Activated CD4-positive, alpha-beta T cell treated with anti-CD3 and anti-CD28 coated beads for 4 hours (primary cell): ENCODE measurements at places on chromosomes 7 and 10.

- DNase-seq, result no peak
These were observed 116.9 kb upstream of the ABI1 start for GRCh38 chr10:26977635-26978034.

DNA sequence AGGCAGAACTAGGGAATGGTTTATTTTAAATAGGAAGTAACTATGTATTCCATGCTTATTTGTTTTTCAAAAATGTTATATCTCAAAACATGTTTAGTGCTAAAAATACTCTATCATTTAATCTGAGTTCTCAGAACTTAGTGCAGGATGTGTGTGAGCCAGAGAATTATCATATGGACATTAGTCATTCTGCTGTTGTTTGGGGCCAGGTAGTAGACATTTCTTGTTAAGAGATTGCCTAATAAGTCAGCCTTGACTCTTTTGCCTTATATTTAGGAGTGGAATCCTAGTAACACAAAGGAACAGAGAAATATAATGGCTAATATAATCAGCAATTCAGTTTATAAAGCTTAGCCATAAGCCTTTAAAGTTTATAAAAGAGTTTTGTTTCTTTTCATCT lies 149.8 kb downstream of the CCSER2 start:
- DNase-seq, result no peak

DNA sequence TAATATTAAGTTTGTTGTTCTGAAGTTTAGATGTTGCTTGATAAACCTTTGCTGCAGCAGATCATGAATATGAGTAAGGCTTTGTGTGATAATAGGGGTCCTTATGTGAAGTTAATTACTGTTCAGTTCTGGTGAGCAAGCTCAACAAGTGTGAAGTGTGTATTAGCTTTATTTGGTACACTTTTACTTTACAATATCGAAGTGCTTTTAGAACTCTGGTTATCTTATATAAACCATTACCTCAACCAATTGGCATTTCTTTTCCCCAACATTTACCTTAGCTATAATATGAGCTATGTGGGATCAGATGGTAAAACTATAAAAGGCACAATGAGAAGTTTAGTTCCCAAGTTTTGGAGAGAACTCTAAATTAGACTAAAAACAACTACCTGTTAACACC lies 127.6 kb downstream of the LCOR start:
- no peak for DNase-seq

DNA sequence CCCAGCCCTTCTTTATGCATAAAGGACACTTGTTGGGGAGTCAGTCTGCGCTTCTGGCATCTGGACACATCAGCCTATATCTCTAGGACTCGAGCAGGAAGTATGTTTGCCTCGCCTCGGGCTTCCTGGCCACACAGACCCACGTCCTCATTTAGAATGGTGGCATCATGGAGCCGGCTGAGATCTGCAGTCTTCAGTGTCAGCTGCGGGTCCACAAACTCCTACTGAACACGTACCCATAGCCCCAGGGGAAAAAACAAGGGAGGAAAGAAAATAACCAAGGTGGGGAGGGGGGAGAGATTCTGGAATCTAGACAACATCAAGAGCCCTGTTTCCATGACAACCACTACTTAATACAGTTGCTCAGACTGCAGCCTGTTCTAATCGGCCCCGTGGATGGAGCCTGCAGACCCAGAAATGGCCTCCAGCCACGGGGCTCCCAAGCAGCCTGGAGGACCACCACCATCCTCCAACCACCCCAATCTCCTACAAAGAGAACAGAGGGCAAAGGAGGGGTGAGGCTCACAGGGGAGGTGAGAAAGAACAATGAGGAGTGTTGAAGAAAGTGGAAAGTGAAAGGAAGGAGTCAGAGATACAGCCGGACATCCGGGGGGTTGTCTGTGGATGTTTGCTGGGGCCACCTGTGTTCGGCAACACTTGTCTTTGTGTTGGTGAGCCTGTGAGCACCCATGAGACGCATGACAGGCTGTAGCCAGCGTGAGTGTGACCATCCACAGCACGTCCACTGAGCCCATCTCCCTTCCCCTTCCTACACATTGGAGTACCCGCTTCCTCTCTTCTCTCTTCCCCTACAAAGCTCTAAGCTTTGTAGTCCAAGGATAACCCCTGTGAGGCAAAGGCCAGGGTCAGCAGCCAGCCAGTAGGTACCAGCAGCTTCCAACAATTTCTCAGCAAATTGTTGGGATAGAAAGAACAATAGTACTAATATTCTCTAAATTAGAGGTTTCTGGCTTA lies 141.0 kb downstream of the PLXNA4 start:
- no peak for DNase-seq

DNA sequence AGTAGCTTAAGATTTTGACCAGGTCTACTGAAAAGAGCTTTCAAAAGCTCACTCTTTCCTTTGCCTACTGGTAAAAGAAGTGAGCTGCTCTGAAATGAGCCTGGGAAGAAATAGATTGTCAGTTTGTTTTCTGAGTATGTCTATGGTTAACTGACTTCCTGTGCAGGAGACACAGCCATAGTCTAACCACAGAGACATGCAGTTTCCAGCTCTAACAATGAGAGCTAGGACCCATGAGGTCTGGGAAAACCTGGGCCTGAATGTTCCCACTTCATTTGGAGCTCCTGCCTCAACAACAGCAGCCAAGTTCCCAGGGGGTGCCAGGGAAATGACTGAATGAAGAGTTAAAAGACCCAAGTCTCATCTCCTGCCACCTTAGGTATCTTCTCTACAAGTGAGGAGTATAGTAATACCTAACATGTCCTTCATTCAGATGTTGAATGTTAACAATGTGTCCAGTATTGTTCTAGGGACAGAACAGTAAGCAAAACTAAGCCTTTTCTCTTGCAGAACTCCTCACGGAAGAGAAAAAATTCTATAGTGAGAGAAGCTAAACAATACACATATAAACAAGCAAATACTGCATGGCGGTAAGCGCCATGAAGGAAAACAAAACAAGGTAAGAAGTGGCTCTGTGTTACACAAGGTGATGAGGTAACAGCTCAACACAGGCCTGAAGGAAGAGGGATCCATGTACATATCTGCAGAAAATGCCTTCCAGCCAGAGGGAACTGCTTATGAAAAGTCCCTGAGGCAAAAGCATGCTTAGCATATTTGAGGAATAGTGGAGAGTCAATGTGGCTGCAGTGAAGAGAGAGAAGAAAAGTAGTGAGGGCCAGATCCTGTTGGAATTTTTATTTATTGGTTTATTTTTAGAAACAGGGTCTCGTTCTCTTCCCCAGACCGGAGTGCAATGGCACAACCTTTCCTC lies 26.4 kb upstream of the ANKRD1 start:
- DNase-seq, result no peak

- DNase-seq, result no peak
These were observed 21.2 kb downstream of the EMX2 start for GRCh38 chr10:117563780-117564179.

GRCh38 chr7:106592282-106593027 lies 68.5 kb downstream of the CCDC71L start:
- DNase-seq, result no peak

GRCh38 chr10:85645926-85646711 lies 720.5 kb downstream of the GRID1 start:
- no peak for DNase-seq

- no peak for DNase-seq
These were observed 18.7 kb downstream of the SRRM3 start for GRCh38 chr7:76220185-76221057.

- no peak for DNase-seq
These were observed 201 bp downstream of the MLLT10 start for GRCh38 chr10:21534280-21534586.

DNA sequence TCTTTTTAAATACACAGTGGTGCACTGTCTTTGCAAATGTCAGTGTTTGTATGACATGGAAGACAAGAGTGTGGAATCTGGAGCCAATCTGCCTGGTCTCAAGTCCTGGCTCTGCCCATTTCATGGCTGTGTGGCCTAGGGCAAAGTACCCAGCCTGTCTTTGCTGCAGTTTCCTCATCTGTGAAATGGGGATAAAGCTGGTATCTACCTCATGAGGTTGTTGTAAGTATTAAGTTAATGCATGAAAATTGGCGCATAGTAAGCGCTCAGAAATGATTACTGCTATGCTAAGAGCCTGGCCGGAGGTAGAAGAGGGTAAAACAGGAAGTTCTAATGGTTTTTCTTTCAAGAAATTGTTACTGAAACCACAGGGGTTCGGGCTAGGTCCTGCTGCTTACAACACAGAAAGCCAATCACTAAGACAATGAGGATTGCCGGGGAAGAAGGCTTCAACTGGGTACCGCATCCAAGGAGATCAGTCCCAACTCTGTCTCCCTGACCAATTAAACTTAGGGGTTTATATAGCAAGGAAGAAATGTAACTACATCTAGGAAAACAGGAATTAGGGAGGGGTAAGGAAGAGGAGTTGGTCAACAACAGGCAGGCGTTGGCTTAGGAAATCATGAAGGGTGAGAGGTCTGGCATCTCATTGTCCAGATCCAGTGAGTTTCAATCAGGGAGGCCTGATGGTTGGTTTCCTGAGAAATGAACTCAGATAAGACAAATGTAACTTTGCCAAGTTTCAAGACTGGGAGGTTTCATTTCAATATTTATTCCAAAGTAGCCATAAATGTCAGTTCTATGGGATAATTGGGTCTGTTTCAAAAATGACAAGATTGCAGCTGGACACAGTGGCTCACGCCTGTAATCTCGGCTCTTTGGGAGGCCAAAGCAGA lies 57.0 kb downstream of the CHST3 start:
- DNase-seq, result no peak

- DNase-seq, result no peak
These were observed 1.4 kb downstream of the MDH2 start for GRCh38 chr7:76049295-76049694.

- no peak for DNase-seq
These were observed 9.2 kb upstream of the LRRC20 start for GRCh38 chr10:70391654-70392053.

DNA sequence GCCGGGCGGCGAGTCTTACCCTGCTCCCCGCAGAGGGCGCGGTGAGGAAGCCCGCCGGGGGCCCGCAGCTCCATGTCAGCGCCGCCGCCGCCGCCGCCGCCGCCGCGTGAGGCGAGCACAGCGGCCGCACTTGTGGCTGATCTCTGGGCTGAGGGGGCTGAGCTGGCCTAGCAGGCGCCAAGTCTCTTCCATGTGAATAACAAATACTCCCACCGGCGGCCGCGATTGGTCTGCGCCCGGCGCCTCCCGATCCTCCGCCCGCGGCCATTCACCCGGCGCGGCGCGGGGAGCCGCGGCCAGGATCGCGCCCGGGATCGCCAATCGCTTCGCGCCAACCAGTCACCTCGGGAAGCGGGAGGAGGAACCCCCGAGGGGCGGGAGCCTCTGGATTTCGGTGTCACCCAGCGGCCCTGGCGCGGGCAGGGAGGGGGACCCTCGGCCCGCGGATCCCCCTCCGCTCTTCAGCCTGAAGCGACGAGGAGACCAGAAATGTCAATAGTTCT lies at the start of gene GRM8:
Gene GRM8, minus strand, starts transcription at position 164 of the 503 bp plus-strand sequence.
- DNase-seq, result no peak

GRCh38 chr7:80070391-80070790 lies 64.2 kb upstream of the GNAI1 start:
- DNase-seq, result no peak

GRCh38 chr10:124674768-124675222 lies 69.4 kb downstream of the FAM53B start:
- no peak for DNase-seq

DNA sequence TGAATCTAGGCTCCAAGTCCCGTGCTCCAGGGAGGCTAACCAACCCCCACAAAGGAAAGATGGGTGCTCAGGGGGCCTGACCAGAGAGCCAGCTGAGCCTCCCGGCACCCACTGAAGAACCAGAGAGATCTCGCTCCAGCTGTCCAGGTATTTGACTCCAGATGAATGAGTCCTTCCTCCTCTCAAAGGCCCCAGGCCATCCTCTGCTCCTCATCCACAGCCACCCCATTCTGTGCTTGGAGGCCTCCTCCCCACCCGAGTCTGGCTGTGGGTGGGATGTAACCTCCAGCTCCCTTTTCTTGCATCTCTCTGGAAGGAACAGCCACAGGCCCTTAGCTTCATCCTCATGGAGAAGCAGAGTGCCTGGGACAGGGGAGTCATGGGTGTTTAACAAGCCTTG lies 44.6 kb downstream of the VSTM4 start:
- no peak for DNase-seq

GRCh38 chr10:11225935-11226334 lies 208.3 kb downstream of the CELF2 start:
- DNase-seq, result peak; percentile 62
